ENCODE measurements at places on chromosomes 6 and 20. TPM values are rescaled to one million over a fixed set of nuclear protein-coding genes. Genes with fewer than 3 reads are reported as not detected.

Gene WFDC13
- polyA plus RNA-seq = not detected

Gene C20orf204
- 0.11 TPM for polyA plus RNA-seq

Gene SCUBE3
- 41.5 TPM for polyA plus RNA-seq

Gene KIF13A
- polyA plus RNA-seq = 22.5 TPM

Gene KHDC1L
- 0.22 TPM for polyA plus RNA-seq

Gene NOX3
- polyA plus RNA-seq = not detected

Gene LAMA5
- 7.3 TPM for polyA plus RNA-seq

Gene ARHGAP18
- 5.0 TPM for polyA plus RNA-seq

Gene CGA
- polyA plus RNA-seq = 0.17 TPM

Gene CD109
- 3.6 TPM for polyA plus RNA-seq

Gene SSTR4
- polyA plus RNA-seq = not detected

Gene GNAS-AS1
- 0.90 TPM for polyA plus RNA-seq

Gene NMBR
- not detected for polyA plus RNA-seq

Gene CPNE5
- polyA plus RNA-seq = 0.10 TPM

Gene CD93
- polyA plus RNA-seq = 0.02 TPM

Gene INSM1
- not detected for polyA plus RNA-seq

Gene ARMC12
- polyA plus RNA-seq = 0.74 TPM

Gene SLC32A1
- polyA plus RNA-seq = not detected

Gene BPIFA1
- not detected for polyA plus RNA-seq

Gene JPH2
- polyA plus RNA-seq = 0.44 TPM

Gene SYNDIG1
- not detected for polyA plus RNA-seq

Gene MYBL2
- 12.4 TPM for polyA plus RNA-seq

Gene NSFL1C
- 28.6 TPM for polyA plus RNA-seq

Gene PAX1
- polyA plus RNA-seq = not detected

Gene POFUT1
- 35.4 TPM for polyA plus RNA-seq

Gene MTO1
- 15.0 TPM for polyA plus RNA-seq

Gene HLA-DQA2
- polyA plus RNA-seq = not detected

Gene PBOV1
- not detected for polyA plus RNA-seq

Gene MPIG6B
- polyA plus RNA-seq = not detected

Gene FAM83C
- 0.02 TPM for polyA plus RNA-seq

Gene SLC17A1
- polyA plus RNA-seq = not detected

Gene ADGRG6
- polyA plus RNA-seq = 10.0 TPM

Gene COL19A1
- polyA plus RNA-seq = not detected

Measured in IMR-90 (cell line).